Vein endothelial cell (primary cell): ENCODE measurements at places on chromosomes 12 and 14. TPM values are rescaled to one million over a fixed set of nuclear protein-coding genes. Genes with fewer than 3 reads are reported as not detected.

Gene ABCD2
- total RNA-seq, result not detected in 2 replicates

Gene PMCH
- total RNA-seq, result 0.65 and 0.76 TPM in 2 replicates

Gene BEGAIN
- total RNA-seq, result 0.10 TPM in 1 of 2 replicates, not detected in the other

Gene FAM181A
- total RNA-seq, result not detected in 2 replicates

Gene BCL11B
- total RNA-seq, result 0.19 and 0.33 TPM in 2 replicates

Gene AMIGO2
- total RNA-seq, result 6.9 and 8.1 TPM in 2 replicates

Gene MSRB3
- total RNA-seq, result 38.5 and 45.8 TPM in 2 replicates

Gene KITLG
- 11.1 and 39.6 TPM in 2 replicates for total RNA-seq

Gene SLCO1B1
- total RNA-seq, result not detected in 2 replicates

Gene TTC9
- total RNA-seq, result 0.65 and 1.3 TPM in 2 replicates

Gene SLC39A9
- 127 and 139 TPM in 2 replicates for total RNA-seq

Gene GALNT8
- total RNA-seq, result 0.19 and 0.33 TPM in 2 replicates

Gene LETMD1
- 32.6 and 43.8 TPM in 2 replicates for total RNA-seq

Gene LMO3
- total RNA-seq, result under 0.01 TPM in 1 of 2 replicates, not detected in the other

Gene CDKN3
- 22.5 and 40.1 TPM in 2 replicates for total RNA-seq

Gene SERPINA3
- total RNA-seq, result not detected in 2 replicates

Gene DIP2B
- 38.2 and 54.2 TPM in 2 replicates for total RNA-seq

Gene SLC25A21
- total RNA-seq, result 1.3 and 2.9 TPM in 2 replicates

Gene CPM
- 1.3 and 2.7 TPM in 2 replicates for total RNA-seq

Gene KRT79
- not detected in 2 replicates for total RNA-seq

Gene GPR84
- 0.38 TPM in 1 of 2 replicates, not detected in the other for total RNA-seq

Gene BBOF1
- 1.6 and 2.6 TPM in 2 replicates for total RNA-seq

Gene MFAP5
- total RNA-seq, result 0.33 TPM in 1 of 2 replicates, not detected in the other

Gene ELK3
- 80.7 and 118 TPM in 2 replicates for total RNA-seq

Gene MSI1
- not detected in 2 replicates for total RNA-seq

Gene SLC5A8
- not detected in 2 replicates for total RNA-seq

Gene EML5
- total RNA-seq, result under 0.01 and 0.10 TPM in 2 replicates

Gene SIX4
- 4.5 and 6.9 TPM in 2 replicates for total RNA-seq

Gene SMCO2
- total RNA-seq, result not detected in 2 replicates

Gene GPR65
- total RNA-seq, result 0.33 TPM in 1 of 2 replicates, not detected in the other

Gene BICDL1
- total RNA-seq, result not detected in 2 replicates

Gene KRT2
- total RNA-seq, result not detected in 2 replicates

Gene HCAR3
- total RNA-seq, result not detected in 2 replicates

Gene RNF212B
- total RNA-seq, result not detected in 2 replicates

Gene RFX4
- total RNA-seq, result not detected in 2 replicates

Gene GPRC5A
- total RNA-seq, result 5.0 and 11.1 TPM in 2 replicates

Gene WSCD2
- not detected in 2 replicates for total RNA-seq

Gene BATF
- total RNA-seq, result 2.5 and 2.9 TPM in 2 replicates

Gene ZFYVE1
- total RNA-seq, result 29.7 and 30.3 TPM in 2 replicates

Gene IKZF4
- total RNA-seq, result 0.67 and 0.98 TPM in 2 replicates

Gene LRIG3
- total RNA-seq, result 46.5 and 51.6 TPM in 2 replicates

Gene GLS2
- total RNA-seq, result not detected in 2 replicates

Gene C12orf50
- total RNA-seq, result not detected in 2 replicates

Gene TMEM229B
- under 0.01 TPM in 2 replicates for total RNA-seq

Gene KRT77
- not detected in 2 replicates for total RNA-seq

Gene GPRC5D
- total RNA-seq, result 0.38 TPM in 1 of 2 replicates, not detected in the other

Gene SERPINA1
- total RNA-seq, result not detected in 2 replicates

Gene MMP14
- total RNA-seq, result 268 and 400 TPM in 2 replicates
